ENCODE measurements at places on chromosomes 13 and 19. TPM values are rescaled to one million over a fixed set of nuclear protein-coding genes. Genes with fewer than 3 reads are reported as not detected.
A peak's percentile ranks its signal among the peaks of the same experiment; 100 is the strongest.

DNA sequence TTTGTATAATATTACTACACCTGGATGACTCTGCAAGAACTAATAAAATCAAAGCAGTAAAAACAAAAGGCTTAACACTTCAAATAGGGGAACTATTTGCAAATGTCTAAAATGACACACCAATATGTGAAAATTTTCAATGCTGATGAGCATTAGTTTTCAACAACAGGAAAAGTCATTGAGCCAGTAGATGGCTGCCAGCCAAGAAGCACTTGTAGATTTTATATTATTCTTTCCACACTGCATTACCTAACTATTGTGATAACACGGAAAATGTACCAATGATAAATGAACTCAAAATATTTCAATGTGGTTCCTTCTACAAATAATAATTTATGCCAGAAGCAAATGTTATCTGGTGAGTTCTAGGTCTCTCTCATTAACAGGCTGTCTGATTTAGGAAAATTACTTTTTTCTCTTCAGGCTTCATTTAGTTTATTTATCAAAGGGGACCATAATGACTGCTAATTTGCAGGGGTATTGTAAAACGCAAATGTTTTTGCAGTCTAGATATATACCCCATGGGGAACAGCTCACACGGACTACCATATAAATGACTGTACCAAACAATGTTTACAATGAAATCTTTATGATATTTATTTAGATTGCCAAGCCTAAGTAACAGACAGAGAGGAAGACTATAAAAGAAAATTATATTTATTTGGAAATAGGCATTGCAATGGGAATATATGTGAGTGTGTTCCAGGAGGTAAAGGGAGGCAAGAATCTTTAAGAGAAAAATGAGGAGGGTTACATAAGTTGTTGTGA lies 407.8 kb downstream of the LIG4 start:
- H3K36me3 ChIP-seq = no peaks in the 10 kb centered on the region
- peak; percentile 56 for DNase-seq
- no peak overlapping the region for H3K4me3 ChIP-seq
- no peak overlapping the region for H3K27ac ChIP-seq
- H3K4me1 ChIP-seq = no peaks in the 10 kb centered on the region

GRCh38 chr19:52748336-52748950 lies 13.6 kb upstream of the ZNF611 start:
- no peak overlapping the region for H3K4me3 ChIP-seq
- H3K27ac ChIP-seq = no peak overlapping the region
- H3K27me3 ChIP-seq = no peaks in the 10 kb centered on the region
- no peak for DNase-seq
- H3K36me3 ChIP-seq = no peaks in the 10 kb centered on the region

- H3K27ac ChIP-seq = no peak overlapping the region
- H3K36me3 ChIP-seq = no peaks in the 10 kb centered on the region
- no peak for DNase-seq
- H3K4me1 ChIP-seq = no peaks in the 10 kb centered on the region
- no peaks in the 10 kb centered on the region for H3K27me3 ChIP-seq
Observed at GRCh38 chr13:45896285-45896684, 44.7 kb upstream of the SIAH3 start.

Gene TPTE2
- not detected for total RNA-seq

Gene F10
- total RNA-seq = 19.9 TPM

- H3K36me3 ChIP-seq = no peaks in the 10 kb centered on the region
- H3K27ac ChIP-seq = no peak overlapping the region
Observed at GRCh38 chr13:74004109-74004508, 130.1 kb downstream of the KLF12 start.

- peaks cover 17% of the 10 kb centered on the region for H3K4me1 ChIP-seq
- no peaks in the 10 kb centered on the region for H3K27me3 ChIP-seq
- H3K4me3 ChIP-seq = no peak overlapping the region
- peak overlapping the region; percentile 40 for H3K27ac ChIP-seq
Observed at GRCh38 chr13:38693641-38694040, 6.8 kb downstream of the FREM2 start.

Gene ATXN8OS
- total RNA-seq = not detected

- H3K36me3 ChIP-seq = no peaks in the 10 kb centered on the region
Observed at GRCh38 chr13:75870397-75870903, 234.3 kb downstream of the LMO7 start.

DNA sequence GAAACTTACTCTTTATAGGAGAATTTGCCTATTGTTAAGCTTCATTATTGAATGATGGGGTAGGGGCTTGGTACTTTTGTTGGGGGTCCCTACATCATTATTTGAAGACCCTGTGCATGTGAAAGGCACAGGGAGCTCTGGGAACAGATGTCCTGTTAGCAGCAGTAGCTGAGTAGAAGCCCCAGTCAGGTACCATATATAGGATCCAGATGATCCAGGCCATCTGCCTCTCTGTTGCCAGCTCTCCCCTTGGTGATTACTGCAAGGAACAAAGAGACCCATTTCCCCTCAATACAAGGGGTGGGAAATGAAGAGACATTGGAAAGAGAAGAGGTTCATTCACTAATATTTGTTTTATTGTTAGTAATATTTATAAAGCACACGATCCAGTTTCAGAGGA lies 4.4 kb upstream of the MTMR6 start:
- H3K4me1 ChIP-seq = no peaks in the 10 kb centered on the region
- H3K36me3 ChIP-seq = no peaks in the 10 kb centered on the region
- no peak overlapping the region for H3K27ac ChIP-seq
- H3K4me3 ChIP-seq = no peak overlapping the region
- H3K27me3 ChIP-seq = no peaks in the 10 kb centered on the region
- no peak for DNase-seq

DNA sequence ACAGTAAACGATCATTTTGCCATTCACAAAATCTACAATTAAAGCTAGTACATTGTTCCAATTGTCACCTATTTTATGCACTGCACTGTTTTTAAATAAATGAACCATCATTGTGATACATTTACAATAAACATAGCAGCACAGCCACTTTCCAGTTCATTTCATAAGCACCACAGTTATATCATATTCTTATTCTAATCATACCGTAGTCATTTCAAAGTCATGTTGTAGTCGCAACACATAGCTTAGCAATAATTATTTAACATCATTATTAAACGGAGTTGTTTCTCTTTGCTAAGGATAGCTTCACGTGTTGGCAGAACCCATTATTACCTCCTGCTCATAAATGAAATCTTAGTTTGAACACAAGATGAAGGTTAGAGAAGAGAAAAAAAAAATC lies 2.2 kb upstream of the PCDH9 start:
- no peak overlapping the region for H3K27ac ChIP-seq
- no peak overlapping the region for H3K4me3 ChIP-seq
- no peaks in the 10 kb centered on the region for H3K4me1 ChIP-seq
- H3K27me3 ChIP-seq = no peaks in the 10 kb centered on the region
- H3K36me3 ChIP-seq = no peaks in the 10 kb centered on the region

- peak overlapping the region; percentile 88 for H3K27ac ChIP-seq
- no peaks in the 10 kb centered on the region for H3K36me3 ChIP-seq
- H3K4me3 ChIP-seq = no peak overlapping the region
- peaks cover 54% of the 10 kb centered on the region for H3K4me1 ChIP-seq
- peak; percentile 34 for DNase-seq
- H3K27me3 ChIP-seq = no peaks in the 10 kb centered on the region
Observed at GRCh38 chr13:98173431-98174152, 3.5 kb downstream of the RNF113B start.

DNA sequence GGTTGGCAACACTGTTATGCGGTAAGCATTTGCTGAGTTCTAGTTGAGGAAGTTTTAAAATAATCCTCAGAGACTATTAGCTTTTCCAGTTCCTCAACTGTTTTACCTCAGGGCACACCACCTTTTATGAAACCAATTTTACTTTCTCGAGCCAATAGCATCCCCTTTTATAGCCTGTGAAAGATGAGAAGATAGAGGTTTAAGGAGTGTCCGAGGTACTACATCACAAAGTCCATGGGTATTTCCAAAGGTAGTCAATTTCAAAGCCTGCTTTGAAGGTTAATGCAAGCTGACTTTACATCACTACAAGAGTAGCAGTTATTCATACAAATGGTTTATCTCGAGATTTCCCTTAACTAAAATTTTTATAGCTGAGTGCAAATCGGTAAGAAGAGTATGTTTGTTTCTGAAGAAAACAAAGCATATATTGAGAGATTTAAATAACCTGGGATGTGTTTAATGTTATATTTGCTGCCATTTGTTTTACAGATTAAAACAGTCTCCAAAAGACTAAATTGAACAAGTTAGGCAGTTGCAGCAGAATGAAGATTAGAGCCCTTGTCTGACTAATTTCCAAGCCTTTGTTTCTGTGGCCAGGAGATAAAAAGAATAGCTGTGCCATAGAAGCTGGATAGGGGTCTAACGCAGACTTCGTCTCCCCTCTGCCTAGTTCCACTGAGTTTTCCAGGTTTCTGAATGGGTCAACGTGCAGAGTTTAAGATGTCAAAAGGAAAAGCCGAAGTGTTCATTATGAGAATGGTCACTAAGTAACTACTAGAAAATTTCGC lies 74.7 kb upstream of the TRPC4 start:
- H3K27ac ChIP-seq = no peak overlapping the region
- H3K27me3 ChIP-seq = no peaks in the 10 kb centered on the region
- DNase-seq = no peak
- H3K4me1 ChIP-seq = no peaks in the 10 kb centered on the region

DNA sequence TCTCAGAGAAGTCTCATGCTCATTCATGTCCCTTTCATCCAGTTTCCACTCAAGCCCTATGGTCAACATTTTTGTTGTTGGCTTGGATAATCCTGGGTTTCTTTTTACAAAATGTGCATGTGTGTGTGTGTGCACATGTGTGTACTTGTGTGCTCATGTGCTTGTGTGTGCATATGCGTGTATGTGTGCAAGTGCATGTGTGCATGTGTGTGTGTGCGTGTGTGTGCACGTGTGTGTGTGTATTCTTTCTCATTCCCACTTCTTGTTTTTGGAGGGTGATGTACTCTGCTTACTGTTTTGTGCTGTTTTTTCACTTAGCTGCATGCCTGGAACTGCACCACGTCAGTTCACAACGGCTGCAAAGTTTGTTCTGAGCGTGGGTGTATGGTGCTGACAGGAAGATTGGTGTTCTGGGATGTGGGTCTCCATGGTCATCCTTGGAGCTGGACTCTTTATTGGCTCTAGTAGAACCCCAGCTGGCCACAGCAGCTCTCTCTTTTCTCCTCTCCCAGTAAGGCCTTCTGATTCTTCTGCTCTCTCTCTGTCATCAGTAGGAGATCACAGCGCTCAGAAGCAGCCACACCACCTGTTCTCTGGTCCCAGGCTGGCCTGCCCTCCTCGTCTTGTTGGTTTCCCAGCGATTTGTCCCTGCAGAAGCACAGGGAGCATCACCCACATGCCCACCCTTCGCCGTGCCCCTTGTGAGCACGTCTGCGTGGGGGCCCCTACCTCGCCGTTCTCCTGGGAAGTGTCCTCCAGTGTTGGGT lies 60.8 kb downstream of the SOX1 start:
- no peak overlapping the region for H3K4me3 ChIP-seq
- no peak for DNase-seq
- no peaks in the 10 kb centered on the region for H3K36me3 ChIP-seq
- peaks cover 8% of the 10 kb centered on the region for H3K4me1 ChIP-seq

Gene SUCLA2
- 59.8 TPM for total RNA-seq

- H3K36me3 ChIP-seq = no peaks in the 10 kb centered on the region
- H3K4me1 ChIP-seq = no peaks in the 10 kb centered on the region
- H3K4me3 ChIP-seq = no peak overlapping the region
- H3K27ac ChIP-seq = no peak overlapping the region
Observed at GRCh38 chr19:5445561-5446055, 9.6 kb upstream of the ZNRF4 start.

DNA sequence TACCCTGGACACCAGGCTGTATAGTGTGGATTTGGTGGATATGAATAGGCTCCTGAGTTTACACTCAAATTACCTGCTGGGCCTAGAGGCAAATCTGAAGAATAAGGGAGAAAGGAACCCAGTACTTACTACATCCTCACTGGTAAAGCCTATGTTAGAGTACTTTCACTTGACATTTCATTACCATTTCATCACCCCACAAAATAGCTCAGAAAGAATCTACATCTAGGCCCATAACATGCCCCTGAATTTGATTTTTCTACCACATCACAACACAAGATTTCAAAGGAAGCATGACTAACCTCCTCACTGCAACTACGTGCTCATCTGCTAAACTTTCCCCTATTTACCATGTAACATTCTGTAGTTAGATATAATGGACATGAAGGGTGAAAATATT lies 43.3 kb downstream of the VWA8 start:
- no peak overlapping the region for H3K27ac ChIP-seq
- no peak for DNase-seq
- no peaks in the 10 kb centered on the region for H3K4me1 ChIP-seq
- no peaks in the 10 kb centered on the region for H3K27me3 ChIP-seq
- no peak overlapping the region for H3K4me3 ChIP-seq

DNA sequence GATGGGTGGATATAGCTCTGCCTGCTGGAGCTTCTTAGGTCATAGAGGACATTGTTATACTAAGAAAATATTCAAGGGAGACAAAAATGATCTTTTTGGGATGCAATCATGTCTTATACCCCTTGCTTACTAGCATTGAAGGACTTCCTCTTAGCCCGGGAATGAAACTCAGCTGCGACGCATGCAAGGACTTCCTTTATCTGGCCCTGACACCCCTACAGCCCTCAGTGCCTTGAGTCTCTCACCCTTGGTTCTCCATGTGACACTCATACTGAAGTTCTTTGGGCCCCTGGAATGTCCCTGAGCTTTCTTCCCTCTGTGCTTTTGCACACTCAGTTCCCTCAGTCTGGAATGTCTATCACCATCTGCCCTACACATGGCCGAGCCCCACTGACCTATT lies 72.5 kb upstream of the MTIF3 start:
- no peaks in the 10 kb centered on the region for H3K36me3 ChIP-seq
- H3K27ac ChIP-seq = no peak overlapping the region
- H3K27me3 ChIP-seq = no peaks in the 10 kb centered on the region
- H3K4me1 ChIP-seq = no peaks in the 10 kb centered on the region

DNA sequence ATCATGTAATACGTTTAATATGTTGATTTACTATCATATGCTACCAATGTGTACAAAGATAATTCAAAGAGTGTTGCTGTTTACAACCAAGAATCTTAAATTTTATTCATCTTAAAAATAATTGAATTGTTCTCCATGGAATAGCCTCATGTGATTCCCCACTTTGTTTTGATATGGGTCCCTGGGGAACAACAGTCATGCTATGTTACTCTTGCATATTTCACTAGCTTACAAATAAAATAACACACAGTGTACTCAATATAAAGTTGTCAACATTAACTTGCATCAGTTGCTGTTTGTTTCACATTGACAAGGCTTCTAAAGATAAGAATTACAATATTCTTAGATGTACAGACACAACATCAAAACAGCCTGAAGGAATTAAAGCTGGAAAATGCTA lies 2.3 kb downstream of the ENOX1 start:
- no peak overlapping the region for H3K27ac ChIP-seq
- no peak overlapping the region for H3K4me3 ChIP-seq
- peaks cover 15% of the 10 kb centered on the region for H3K4me1 ChIP-seq
- peaks cover under 1% of the 10 kb centered on the region for H3K27me3 ChIP-seq
- no peak for DNase-seq
- no peaks in the 10 kb centered on the region for H3K36me3 ChIP-seq

Gene NLRP5
- not detected for total RNA-seq

Gene CXCL17
- total RNA-seq = not detected

Gene PTPRS
- 238 TPM for total RNA-seq

DNA sequence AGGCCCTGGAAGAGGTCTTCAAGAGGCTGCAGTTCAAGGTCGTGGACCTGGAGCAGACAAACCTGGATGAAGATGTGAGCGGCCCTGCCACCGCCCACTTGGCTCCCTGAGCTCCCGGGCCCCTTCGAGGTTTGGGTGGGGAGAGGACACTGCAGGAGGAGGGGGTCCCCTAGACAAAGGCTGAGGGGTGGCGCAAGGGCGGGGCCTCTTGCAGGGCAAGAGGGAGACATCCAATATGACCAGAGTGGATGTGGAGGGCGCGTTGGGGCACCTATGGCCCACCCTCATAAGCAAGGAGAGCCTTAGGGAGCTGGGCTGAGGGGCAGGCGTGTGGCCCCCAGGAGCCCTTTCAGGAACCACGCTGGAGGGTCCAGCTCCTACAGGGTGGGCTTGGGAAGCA lies 20.2 kb downstream of the NKPD1 start:
- H3K36me3 ChIP-seq = no peaks in the 10 kb centered on the region
- no peak overlapping the region for H3K27ac ChIP-seq
- H3K27me3 ChIP-seq = no peaks in the 10 kb centered on the region
- H3K4me1 ChIP-seq = peaks cover 20% of the 10 kb centered on the region
